ENCODE measurements at places on chromosomes 13 and 19. TPM values are rescaled to one million over a fixed set of nuclear protein-coding genes. Genes with fewer than 3 reads are reported as not detected.

GRCh38 chr13:101514695-101515275, 62.3 kb downstream of the ITGBL1 start:
- H3K36me3 ChIP-seq: no peaks in the 10 kb centered on the region
- H3K4me3 ChIP-seq: no peak overlapping the region
- DNase-seq: peak; percentile 32
- no peak overlapping the region for H3K27ac ChIP-seq
- H3K4me1 ChIP-seq: peaks cover 2% of the 10 kb centered on the region

TNFSF13B gene
- 11.7 TPM for total RNA-seq

DNA sequence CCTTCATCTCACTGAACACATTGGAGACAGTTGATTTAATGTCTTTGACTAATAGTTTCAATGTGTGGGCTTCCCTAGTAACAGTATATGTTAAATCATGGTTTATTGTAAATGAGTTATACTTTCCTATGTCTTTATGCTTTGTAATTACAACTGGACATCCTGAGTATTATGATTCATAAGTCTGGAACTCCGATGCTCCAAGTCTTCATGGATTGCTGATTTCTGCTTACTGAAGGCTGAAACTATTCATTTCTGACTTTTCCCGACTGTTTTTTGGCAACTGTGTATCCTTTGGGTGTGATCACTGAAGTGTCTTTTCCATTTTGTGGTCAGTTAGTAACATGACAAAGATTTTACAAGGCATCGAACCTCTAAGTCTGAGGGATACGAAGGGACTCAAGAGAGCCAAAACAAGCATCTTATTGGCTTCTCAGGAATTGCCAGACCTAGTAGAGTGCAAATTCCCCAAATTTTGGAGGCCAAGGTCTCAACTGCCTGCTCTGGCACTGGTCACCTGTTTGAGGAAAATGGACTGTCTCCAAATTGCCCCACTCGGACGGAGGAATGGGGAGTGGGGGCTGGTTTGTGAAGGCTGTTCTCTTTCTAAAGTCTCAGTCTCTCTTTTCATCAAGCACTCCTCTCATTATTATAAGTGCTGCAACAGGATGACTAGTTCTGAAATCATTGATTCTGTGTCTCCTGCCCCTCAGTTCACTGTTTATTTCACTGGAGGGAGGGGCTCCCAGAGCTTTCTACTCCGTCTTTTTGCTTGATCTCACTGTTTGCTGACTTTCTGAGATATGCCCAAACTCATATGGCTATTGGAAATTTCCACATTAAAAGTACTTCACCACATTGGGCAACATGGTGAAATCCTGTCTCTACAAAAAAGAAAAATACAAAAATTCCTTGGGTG, 20.2 kb upstream of the CD70 start:
- DNase-seq: no peak
- peaks cover 11% of the 10 kb centered on the region for H3K4me1 ChIP-seq
- peaks cover 19% of the 10 kb centered on the region for H3K27me3 ChIP-seq

IRGC gene
- not detected for total RNA-seq

- H3K36me3 ChIP-seq: peaks cover 65% of the 10 kb centered on the region
- no peak overlapping the region for H3K4me3 ChIP-seq
- DNase-seq: no peak
- H3K27ac ChIP-seq: no peak overlapping the region
- H3K4me1 ChIP-seq: peaks cover 34% of the 10 kb centered on the region
Measured at GRCh38 chr13:99332456-99332855, 25.3 kb upstream of the GPR183 start.

GRCh38 chr19:49799798-49800376, 13.2 kb downstream of the FUZ start:
- H3K4me3 ChIP-seq: no peak overlapping the region
- H3K27me3 ChIP-seq: no peaks in the 10 kb centered on the region
- no peak overlapping the region for H3K27ac ChIP-seq
- H3K4me1 ChIP-seq: no peaks in the 10 kb centered on the region
- no peak for DNase-seq

Measured in activated CD4-positive, alpha-beta T cell treated with anti-CD3 and anti-CD28 coated beads, Interleukin-2, amount 10 ng/mL, durations not matched to agents 7 days and 5 days (primary cell).